RKO (cell line): ENCODE measurements at places on chromosomes 3 and 15.

GRCh38 chr15:37682304-37682703 lies 252.1 kb upstream of the TMCO5A start:
- peak; percentile 23 for DNase-seq

- DNase-seq = no peak
Measured at GRCh38 chr3:49664300-49664699, 9.9 kb upstream of the APEH start.

DNA sequence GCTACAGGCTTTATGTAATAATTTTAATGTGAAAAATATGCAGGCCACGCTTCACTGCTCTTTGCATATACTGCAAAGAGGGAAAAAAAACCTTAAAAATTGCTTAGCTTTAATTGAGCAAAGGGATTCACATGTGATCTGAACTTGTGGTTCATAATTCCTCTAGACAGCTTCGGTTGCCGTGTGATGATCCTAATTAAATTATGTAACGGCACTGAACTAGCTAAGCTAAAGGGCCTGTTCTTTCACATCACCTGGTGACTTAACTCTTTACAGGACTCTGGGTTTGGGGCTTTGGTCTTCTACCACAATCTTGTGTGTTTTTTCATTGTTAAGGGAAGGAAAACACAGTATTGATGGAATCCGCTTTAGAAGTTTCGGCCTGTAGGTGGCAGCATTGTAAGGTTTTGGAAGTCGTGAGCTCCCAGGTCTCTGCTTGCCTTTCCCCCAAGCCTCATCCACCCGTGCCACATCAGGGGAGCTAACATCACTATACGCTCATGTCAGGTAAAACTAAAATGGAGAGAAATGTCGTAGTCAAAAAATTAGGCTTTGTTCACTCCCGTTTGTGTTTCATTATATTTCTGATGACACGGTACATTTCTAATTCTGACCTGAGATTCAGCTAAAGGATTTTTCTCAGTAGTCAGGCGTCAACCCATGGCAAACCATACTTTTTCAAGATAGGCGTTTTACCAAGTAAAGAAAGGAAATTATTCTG lies 205.6 kb upstream of the DPH6 start:
- peak; percentile 52 for DNase-seq

DNA sequence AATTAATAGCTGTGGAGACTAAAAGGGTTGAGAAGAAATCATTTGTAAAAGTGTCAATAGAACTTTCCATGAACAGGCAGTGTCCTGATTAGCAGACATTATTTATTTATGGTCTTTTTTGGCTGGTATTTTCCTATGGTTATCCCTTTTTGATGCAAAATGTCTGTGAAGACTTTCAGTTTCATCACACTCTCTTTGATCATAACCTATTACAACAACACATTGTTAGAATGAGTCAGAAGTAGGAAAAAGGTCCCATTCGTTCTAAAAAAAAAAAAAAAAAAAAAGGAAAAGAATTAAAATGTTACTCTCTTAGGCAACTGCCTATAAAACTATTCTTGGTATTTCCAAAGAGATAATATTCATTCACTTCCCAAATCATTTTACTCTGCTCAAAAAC lies 62.1 kb downstream of the SLC49A4 start:
- DNase-seq = no peak

GRCh38 chr3:169255511-169255910 lies 408.0 kb downstream of the MECOM start:
- no peak for DNase-seq

- no peak for DNase-seq
Measured at GRCh38 chr15:70768257-70768883, 5.0 kb upstream of the UACA start.

- no peak for DNase-seq
Measured at GRCh38 chr3:172262991-172263608, 185.2 kb downstream of the GHSR start.

DNA sequence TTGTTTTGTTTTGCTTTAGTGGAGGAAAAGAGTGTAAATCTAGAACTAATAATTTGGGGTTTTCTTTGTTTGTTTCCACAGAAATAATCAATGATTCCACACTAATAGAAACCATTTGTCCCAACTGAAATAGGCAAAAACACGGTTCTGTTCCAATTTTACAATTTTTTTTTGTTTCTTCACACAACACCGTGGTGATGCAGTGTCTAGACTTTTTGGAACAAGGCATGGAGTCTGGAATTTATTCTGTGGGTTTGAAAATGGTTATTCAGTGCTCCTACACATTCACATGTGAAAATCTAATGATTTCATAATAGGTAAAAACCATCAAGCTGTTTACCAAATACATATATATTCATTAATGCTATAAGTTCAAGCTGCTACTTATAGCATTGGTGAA lies 629.0 kb upstream of the TGFBR2 start:
- DNase-seq = no peak

GRCh38 chr3:52752045-52752660 lies 18.6 kb downstream of the NEK4 start:
- no peak for DNase-seq

GRCh38 chr3:155676252-155676981 lies 68.5 kb downstream of the PLCH1 start:
- DNase-seq = no peak
